ENCODE measurements at places on chromosomes 5 and 9.

DNA sequence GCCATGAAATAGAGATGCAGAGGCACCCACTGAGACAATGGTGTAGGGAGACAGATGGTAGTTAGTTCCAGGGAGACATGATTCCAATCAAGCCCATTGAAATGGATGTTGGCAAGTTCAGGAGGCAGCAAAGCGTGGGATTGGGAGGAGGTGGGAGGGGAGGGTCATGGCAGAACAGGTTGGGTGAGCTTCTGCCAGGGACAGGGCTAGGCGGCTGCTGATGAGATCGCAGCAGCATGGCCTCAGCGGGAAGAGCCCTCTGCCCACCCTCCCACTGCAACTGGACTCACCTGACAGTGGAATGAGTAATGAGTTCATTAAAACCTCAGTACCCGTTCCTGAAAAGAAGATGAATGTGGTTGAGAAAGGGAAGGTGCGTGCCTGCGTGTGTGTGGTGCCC, 418.2 kb downstream of the CDK5RAP2 start:
- no peak for DNase-seq

DNA sequence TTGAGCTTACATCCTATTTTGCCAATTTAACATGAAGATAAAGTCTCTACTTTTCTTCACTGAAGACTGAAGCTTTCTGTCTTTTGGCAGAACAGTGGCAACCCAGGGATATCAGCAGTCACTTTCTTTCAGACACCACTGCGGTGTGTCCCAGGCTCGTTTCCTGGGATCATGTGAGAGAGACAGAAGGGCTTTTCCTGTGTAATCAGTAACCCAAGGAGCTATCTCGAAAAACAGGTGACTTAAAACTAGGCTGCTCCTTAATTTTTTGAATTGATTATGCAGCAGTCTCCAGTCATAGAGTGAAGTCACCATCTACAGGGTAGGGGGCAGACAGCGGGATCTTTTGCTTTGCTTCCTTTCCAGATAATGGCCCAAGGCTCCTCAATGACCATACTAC, 68.5 kb downstream of the ZNF462 start:
- DNase-seq = no peak

GRCh38 chr5:159825551-159826051, 90.7 kb upstream of the ADRA1B start:
- no peak for DNase-seq

- DNase-seq = no peak
Measured at GRCh38 chr5:15518786-15519185, 18.8 kb downstream of the FBXL7 start.

DNA sequence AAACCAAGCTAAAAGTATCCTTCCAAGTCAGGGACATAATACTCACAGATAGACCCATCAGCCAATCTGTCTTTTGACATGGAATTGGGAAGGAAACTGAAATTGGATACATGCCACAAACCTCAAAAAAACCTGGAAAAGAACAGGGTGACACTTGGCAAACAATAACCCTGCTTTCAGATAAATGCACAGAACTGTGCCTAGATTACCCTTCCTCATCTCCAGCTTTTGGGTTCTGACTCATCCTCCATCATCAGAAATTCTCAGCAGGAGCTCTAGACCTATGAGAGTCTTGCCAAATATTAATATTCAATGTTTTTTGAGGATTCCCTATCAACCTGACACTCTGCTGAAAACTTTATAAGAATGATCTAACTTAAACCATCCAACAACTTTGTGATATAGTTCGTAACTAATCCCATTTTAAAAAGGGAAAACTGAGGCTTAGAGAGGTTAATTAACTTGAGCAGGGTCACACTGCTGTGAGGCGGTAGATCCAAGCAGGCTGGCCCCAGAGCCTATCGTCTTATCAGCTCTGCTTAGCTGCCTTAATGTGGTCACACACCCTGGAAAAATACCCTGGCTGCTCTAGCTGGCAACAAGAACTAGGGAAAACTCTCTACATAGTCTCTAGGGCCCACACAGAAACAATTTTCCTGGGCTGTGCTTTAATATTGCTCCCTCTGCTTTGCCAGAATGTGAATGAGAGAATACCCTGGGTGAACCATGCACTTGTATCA, 157.0 kb upstream of the TRPC7 start:
- no peak for DNase-seq
